ENCODE measurements at places on chromosomes 3 and 15.

DNA sequence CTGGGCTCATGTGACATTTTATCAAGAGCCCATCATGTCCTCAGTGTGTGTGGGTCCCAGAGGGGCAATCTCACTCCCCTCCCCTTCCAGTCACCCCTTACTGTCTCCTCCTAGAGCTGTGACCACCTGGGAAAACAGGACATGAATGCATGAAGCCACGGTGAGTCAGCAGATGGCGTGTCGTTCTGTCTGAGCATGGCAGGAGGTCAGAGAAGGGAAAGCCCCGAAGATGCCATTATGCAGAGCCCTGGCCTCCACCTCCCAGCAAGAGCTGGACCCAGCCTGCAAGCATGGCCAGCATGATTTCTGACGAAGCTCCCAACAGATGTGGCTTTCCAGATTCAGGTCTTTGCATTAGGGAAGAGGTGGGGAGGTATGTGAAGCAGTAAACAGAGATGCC lies 118.5 kb downstream of the TLE3 start:
- no peaks in the 10 kb centered on the region for H3K36me3 ChIP-seq
- H3K4me3 ChIP-seq: no peak overlapping the region
- H3K27ac ChIP-seq: no peak overlapping the region
- H3K27me3 ChIP-seq: no peaks in the 10 kb centered on the region

- no peaks in the 10 kb centered on the region for H3K27me3 ChIP-seq
- no peak overlapping the region for H3K4me3 ChIP-seq
- no peak overlapping the region for H3K27ac ChIP-seq
- no peaks in the 10 kb centered on the region for H3K4me1 ChIP-seq
- peak; percentile 89 for DNase-seq
Observed at GRCh38 chr3:56467108-56467507, 1.2 kb downstream of the ERC2 start.

DNA sequence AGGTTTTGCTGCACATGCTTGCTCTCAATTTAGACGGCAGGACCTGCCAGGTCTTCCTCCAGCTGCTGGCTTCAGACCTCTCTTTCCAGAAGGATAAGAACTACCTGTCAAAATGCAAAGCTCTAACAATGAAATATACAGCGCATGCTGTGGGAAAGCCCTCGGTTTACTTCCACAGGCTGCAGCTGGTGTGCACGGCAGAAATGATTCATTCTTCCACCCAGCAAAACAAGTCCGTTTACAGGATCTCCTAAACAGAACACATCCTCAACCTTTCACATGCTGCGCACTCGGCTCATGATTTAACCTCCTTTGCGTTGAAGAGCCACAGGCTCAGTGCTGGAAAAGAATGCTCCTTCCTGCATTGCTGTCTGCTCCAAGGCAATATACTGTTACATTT lies 92.4 kb upstream of the WNT5A start:
- H3K27me3 ChIP-seq: no peaks in the 10 kb centered on the region
- no peaks in the 10 kb centered on the region for H3K4me1 ChIP-seq
- no peak for DNase-seq

GRCh38 chr3:49668414-49668797 lies 5.7 kb upstream of the APEH start:
- no peak overlapping the region for H3K4me3 ChIP-seq
- H3K4me1 ChIP-seq: peaks cover 7% of the 10 kb centered on the region
- no peak overlapping the region for H3K27ac ChIP-seq
- DNase-seq: no peak
- H3K27me3 ChIP-seq: no peaks in the 10 kb centered on the region

DNA sequence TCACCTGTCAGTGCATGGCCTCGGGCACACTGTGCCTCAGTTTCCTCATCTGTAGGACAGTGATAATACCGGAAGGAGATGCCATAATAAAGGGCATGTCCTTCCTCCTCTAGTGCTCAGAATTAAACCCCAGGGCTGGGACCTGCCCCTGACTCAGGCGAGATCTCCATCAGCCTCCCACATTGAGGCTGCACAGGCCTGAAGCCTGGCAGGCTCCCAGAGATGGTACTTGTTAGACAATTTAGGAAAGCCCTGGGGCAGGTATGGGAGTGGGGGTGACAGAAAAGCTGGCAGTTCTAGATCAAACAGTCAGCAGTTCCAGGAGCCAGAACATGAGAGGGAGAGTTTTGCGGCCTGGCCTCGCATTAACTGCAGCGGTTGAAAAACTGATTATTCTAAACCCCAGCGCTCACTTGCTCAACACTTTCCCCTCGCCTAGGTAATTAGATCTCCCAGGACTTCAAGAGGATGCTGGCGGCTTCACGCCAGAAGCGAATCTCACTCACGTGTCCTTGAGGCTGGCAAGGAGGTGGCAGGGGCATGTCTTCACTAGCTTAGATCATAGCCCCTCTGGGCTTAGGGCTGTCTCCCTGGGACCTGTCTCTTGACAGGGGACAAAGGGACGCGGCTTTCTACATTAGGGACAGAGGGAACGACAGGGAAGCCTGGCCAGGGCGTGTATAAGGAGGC lies 73.1 kb downstream of the ATP2B2 start:
- H3K36me3 ChIP-seq: no peaks in the 10 kb centered on the region
- no peak for DNase-seq
- no peak overlapping the region for H3K4me3 ChIP-seq
- H3K4me1 ChIP-seq: no peaks in the 10 kb centered on the region
- no peak overlapping the region for H3K27ac ChIP-seq

DNA sequence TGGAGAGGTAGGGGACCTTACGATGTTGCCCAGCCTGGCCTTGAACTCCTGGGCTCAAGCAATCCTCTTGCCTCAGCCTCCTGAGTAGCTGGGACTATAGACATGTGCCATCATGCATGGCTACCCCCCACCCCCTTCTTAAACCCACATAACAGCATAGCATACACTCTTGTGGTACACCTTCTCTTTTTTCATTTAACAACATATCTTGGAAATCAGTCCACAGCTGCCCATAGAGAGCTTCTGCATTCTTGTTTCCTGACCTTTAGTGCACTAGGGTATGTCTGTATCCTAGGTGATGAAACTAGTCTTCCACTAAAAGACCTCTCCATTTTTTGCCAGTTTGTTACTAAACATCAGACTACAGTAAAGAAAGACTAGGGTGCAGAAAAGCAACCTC lies 33.0 kb downstream of the SLC28A1 start:
- H3K27me3 ChIP-seq: no peaks in the 10 kb centered on the region
- H3K4me1 ChIP-seq: no peaks in the 10 kb centered on the region
- H3K4me3 ChIP-seq: no peak overlapping the region

DNA sequence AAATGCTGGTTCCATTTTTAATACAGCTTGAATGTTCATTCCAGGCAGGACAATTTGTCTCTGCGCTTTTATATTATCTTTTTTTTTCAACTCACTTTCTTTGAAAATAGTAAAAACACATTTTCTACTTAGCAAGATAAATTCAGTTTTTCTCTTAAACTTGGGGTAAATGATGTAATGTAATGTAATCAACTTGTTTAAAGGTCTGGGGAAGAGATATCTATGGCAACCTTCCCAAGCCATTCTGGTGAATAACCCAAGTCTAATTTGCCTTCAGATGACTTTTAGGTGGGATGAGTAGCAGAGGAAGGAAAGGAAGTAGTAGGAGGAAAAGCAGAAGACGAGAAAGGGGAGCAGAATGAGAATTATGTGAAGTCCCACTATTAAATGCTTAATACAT lies 335.1 kb downstream of the SV2B start:
- no peak overlapping the region for H3K4me3 ChIP-seq
- DNase-seq: no peak
- H3K27ac ChIP-seq: no peak overlapping the region
- no peaks in the 10 kb centered on the region for H3K27me3 ChIP-seq
- no peaks in the 10 kb centered on the region for H3K4me1 ChIP-seq

GRCh38 chr15:31012455-31012854 lies 21.0 kb upstream of the MTMR10 start:
- DNase-seq: no peak
- no peak overlapping the region for H3K4me3 ChIP-seq
- H3K36me3 ChIP-seq: no peaks in the 10 kb centered on the region
- H3K27me3 ChIP-seq: no peaks in the 10 kb centered on the region

GRCh38 chr3:48798998-48799397 lies 48.7 kb downstream of the PRKAR2A start:
- no peaks in the 10 kb centered on the region for H3K27me3 ChIP-seq
- H3K36me3 ChIP-seq: no peaks in the 10 kb centered on the region
- peak; percentile 16 for DNase-seq

DNA sequence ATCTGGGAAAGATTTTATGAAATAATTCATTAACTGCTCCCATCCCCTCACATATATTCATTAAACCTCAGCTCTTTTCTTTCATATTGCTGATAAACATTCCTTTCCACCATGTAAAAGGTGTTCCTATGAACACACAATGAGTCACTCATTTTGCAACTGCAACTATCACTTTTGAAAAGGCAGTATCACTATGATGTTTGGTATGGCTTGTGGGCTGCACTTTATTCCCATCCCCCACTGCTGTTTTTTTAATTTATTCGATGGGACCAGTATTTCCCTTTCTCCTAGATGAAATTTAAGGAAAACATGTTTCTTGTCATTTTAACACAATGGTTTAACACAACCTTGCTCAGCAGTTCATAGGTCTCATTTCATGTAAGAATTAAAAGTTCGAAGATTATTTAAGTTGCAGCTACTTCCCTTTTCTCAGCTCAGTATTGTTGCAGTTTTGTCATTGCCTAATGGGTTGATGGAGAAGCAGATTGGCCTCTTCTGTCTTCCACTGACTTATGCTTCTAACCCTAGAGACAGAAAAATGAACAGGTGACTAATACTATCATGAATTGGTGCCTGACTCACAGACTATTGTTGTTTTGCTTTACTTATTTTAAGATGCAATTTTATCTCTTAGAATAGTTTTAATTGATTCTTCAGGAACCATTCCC lies 280.3 kb downstream of the ZPLD1 start:
- H3K4me1 ChIP-seq: no peaks in the 10 kb centered on the region
- H3K4me3 ChIP-seq: no peak overlapping the region
- no peak for DNase-seq

DNA sequence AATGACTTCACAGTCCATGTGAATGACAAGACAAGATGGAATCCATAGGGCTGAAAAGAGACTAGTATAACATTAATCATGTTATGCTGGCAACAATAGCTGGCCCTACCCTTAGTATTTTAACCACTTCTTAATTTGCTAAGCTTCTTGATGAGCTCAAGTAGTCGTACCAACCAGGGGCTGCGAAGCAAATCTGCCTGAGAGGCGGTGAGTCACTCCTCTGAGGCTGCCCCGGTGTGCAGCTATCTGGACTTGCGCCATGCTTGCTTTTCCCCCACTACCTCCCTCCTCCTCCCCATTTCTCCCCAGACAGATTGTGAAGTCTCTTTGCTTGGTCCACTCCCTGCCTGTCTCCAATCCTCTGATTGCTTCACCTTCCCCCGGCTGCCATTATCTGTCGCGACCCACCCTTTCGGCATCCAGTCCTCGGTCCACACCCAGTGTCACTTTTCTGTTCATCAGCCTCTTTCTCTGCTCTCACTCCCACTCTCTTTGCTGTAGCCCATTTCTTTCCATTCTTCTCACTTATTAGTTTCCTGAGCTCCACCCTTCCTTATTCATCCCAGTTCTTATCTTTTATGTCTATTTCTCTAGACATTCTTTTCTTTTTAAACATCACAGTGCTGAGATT lies 42.7 kb downstream of the DUT start:
- H3K4me1 ChIP-seq: peaks cover 3% of the 10 kb centered on the region
- no peak overlapping the region for H3K4me3 ChIP-seq
- H3K27me3 ChIP-seq: no peaks in the 10 kb centered on the region
- H3K27ac ChIP-seq: no peak overlapping the region
- DNase-seq: peak; percentile 85

DNA sequence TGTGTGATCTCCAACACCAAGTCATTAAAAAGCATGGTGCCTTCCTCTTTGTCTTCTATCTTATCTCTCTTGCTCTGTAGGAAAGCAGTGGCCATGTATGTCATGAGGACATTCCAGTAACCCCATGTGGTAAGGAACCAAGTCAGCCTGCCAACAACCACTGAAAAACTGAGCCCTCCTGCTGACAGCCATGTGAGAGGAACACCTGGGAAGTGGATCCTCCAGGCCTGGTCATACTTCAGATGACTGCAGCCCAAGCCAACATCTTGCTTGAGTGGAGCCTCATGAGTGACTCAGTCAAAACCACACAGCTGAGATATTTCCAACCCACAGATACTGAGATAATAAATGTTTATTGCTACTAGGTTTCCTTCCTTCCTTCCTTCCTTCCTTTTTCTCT lies 597.3 kb downstream of the ZIC1 start:
- no peak overlapping the region for H3K4me3 ChIP-seq
- no peak overlapping the region for H3K27ac ChIP-seq
- H3K27me3 ChIP-seq: no peaks in the 10 kb centered on the region
- no peaks in the 10 kb centered on the region for H3K4me1 ChIP-seq
- H3K36me3 ChIP-seq: no peaks in the 10 kb centered on the region

GRCh38 chr3:16516695-16517481 lies 3.4 kb upstream of the RFTN1 start:
- DNase-seq: peak; percentile 72
- peaks cover 22% of the 10 kb centered on the region for H3K4me1 ChIP-seq
- H3K4me3 ChIP-seq: no peak overlapping the region

DNA sequence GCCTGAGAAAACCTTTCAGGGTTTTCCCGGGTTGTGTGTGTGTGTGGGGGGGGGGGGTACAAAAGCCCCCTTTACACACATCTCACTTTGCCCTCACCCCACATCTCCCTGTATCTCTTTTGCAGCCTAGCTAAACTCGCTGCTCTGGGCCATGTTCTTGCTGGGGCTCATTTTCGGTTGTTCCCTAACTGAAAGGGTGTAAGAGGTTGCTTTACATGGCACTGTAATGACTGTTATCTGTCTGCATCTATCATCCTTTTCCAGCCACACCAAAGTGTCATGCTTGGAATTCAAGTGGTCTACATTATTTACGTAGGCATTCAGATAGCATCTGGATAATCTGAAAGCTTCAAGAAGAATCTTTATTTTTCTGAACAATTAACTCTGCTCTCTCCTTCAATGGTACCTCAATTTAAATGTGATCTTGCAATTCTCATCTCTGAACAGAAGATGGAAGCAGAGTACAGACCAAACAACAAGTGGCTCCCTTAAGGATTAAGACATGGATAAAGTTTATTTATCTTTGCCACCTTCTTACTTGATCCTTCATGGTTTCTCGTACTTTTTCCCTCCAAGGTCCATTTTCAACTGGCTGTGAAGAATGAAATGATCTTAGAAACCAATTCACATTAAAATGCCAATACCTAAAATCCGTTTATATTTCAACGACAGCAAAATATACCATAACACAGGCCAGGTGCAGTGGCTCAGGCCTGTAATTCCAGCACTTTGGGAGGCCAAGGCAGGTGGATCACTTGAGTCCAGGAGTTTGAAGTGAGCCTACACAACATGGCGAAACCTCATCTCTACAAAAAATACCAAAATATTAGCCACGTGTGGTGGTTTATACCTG lies 34.9 kb downstream of the DCLK3 start:
- no peaks in the 10 kb centered on the region for H3K27me3 ChIP-seq
- no peak for DNase-seq
- no peak overlapping the region for H3K27ac ChIP-seq
- H3K4me1 ChIP-seq: no peaks in the 10 kb centered on the region

GRCh38 chr15:101046826-101047225 lies 127.7 kb downstream of the LRRK1 start:
- peaks cover 4% of the 10 kb centered on the region for H3K36me3 ChIP-seq
- H3K4me3 ChIP-seq: no peak overlapping the region
- no peak for DNase-seq
- H3K4me1 ChIP-seq: no peaks in the 10 kb centered on the region
- no peak overlapping the region for H3K27ac ChIP-seq
- no peaks in the 10 kb centered on the region for H3K27me3 ChIP-seq

GRCh38 chr3:178381971-178382448 lies 154.2 kb upstream of the KCNMB2 start:
- H3K4me1 ChIP-seq: peaks cover 16% of the 10 kb centered on the region
- no peaks in the 10 kb centered on the region for H3K27me3 ChIP-seq
- no peaks in the 10 kb centered on the region for H3K36me3 ChIP-seq
- H3K27ac ChIP-seq: no peak overlapping the region
- DNase-seq: no peak

Measured in thyroid gland (tissue), 4 donors.